ENCODE measurements at places on chromosomes 3 and 15.

DNA sequence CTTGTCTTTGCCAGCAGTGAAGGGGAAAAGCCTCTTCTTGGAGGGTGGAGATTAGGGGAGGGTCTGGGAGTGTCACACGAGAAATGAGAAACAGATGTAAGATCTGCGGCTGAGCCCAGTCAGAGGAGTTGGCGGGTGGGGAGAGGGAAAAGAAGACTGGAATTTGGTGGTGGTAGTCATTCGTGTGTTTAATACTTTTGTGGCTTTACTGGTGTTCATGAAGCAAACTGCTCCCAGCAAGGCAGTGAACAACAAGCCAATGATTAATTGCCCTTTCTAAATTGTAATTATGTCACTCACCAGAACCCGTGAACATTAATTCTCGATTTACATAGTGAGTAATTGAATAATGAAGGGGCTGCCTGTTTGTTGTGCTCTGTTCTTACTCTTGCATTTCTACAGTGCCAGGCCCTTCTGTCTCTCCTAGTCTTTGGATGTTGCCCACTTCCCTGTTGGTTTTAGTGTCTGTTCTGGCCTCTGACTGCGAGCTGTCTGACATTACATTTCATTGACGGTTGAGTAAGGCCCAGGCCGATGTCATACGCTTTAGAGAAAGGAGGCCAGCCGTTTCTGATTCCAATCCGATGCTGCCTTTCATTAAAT lies 78.0 kb downstream of the CHCHD6 start:
- no peak for DNase-seq

- no peak for DNase-seq
Measured at GRCh38 chr3:124768812-124769211, 38.6 kb downstream of the UMPS start.

- DNase-seq: no peak
Measured at GRCh38 chr3:160012108-160012507, 23.5 kb downstream of the IL12A start.

- DNase-seq: no peak
Measured at GRCh38 chr3:123420416-123420968, 28.4 kb downstream of the ADCY5 start.

- DNase-seq: no peak
Measured at GRCh38 chr3:123202451-123202850, 708 bp downstream of the SEC22A start.

DNA sequence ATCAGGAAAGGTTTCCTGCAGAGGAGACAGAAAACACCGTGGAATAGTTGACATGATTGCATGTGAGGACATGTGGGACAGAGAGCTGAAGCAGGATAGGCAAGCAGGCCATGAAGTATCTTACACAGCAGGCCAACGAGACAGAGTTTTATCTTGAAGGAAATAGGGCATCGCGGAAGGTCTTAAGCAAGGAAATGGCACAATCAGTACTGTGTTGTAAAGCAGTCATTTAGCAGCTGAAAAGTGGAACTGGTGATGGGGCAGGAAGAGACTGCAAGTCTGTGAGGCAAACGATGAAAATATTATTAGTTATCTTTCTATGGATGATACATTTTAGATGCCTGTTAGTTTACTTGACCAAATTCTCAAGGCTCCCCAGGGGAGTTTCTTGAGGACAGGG lies 535.1 kb downstream of the SOX2 start:
- no peak for DNase-seq

DNA sequence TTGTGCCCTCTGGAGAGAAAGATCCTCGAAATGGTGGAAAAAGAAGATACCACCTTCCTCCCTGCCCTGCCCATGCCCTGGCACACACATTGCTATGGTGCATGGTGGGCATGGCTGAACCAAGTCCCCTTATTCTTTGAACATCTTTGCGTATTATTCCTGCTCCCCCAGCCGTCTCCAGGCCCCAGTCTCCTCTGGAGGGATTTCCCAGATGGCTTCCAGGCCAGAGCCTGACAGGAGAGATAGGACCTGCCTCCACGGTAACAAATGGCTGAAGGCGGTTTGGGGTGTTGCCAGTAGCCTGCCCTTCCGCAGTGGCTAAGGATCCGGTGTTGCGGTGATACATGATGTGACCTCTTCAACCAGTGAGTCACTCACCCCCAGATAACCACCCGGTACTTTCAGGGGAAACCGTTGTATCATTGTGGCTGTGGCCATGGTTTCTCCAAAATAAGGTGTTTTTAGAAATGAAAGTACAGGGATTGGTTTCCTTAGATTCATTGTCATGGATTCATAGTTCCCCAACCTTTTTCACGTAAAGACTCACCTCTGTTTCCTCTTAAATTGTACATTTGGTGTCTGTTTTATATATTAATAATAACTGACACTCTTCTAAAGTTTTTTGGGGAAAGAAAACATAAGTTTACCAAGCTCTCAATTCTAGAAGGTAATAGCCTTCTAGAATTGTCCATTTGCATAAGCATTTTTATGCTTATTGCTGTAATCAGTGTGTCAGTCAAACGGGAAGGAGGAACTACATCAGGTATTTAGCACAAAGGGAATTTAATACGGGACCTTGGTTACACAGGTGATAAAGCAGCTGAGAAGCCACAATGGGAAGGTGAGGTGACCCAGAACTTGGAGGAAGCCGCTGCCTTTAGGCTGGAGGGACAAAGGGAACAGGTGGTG lies 25.9 kb downstream of the SMAD3 start:
- DNase-seq: peak; percentile 82

DNA sequence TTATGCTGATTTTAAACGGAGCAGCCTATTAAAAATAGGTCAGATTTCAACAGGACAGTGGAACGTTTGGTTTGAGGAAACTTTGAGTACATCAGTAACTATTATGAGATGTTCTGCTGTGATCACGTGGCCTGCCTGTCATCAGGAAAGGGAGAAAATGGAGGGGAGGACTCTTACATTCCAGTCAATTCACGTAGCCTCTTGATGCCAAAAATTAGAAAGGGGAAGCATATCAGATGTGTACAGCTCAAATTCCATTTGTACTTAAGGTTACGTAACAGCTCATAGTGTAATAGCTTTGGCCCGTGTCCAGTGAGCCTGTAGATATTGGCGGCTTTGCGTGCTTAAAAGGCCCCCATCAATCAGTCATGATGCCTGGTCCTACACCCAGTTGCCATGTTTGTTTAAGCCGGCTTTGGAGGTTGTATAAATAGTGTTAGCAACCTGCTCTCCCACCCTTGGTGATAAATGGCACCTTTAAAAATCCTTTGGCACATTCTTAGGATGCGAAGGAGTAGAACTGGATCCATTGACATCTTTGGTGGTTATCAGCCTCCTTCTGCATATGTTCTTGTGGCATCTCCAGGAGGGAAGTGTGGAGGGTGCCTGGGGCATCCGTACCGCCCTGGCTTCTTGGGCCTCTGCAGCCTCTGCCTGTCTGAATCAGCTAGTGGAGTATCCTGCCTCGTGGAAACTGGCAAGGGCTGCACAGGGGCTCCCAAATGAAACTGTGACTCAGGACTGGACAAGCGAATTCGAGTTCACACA lies 163.9 kb downstream of the THSD4 start:
- DNase-seq: no peak

DNA sequence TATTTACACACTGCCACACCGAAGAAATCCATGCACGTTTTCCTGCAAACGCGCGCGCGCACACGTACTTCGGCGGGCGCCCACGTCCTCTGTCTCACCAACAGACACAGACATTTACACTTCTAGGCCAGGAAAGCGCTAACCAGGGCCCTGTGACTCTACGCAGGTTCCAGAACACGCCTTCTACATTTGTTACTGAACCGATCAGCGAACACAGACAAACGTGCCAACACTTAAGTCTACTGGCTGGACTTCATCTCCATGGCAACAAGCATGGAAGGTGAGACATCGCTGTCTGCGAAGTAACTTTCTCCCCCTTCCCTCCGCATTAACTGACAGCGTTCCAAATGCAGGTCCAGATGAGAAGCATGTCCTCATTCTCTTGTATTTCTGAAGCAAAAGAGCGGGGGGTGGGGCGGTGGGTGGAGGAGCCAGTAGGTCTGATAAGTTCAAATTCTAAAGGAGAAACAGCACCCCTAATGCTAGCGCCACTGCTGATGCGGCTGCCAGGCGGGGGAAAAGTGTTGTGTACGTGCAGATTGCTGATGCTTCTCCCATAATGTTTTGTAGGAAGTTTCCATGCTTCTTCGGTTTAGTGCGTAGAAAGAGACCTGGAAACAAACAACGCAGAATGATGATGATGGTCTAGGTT lies at the start of gene CTXN2:
TSS of gene CTXN2 (plus strand) at position 92 of the 652 bp plus-strand sequence. CDS start 9,636 bp downstream, outside the sequence.
- no peak for DNase-seq
